Aorta (tissue), 5 donors: ENCODE measurements at places on chromosomes 7 and 10. TPM values are rescaled to one million over a fixed set of nuclear protein-coding genes. Genes with fewer than 3 reads are reported as not detected.

The MMD2 gene
- not detected for total RNA-seq

DNA sequence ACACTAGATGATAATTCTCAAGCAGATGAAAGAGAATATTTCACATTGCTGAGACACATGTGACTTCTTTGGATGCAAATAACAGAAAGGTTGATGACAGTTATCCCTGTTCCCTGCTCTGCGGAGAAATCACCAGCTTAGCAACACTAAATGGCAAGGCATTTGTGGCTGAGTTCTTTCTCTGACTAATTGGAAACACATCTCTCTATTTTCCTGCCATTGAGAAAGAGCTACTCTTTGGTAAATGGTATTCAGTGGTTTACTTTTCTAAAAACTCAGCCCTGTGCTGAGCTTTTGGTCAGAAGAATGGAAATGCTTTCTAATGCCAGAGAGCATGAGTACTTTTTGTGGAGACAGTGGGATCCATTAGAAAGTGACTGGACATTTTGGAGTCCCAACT, 771.4 kb downstream of the LRMDA start:
- H3K27ac ChIP-seq, result no peak overlapping the region
- no peak for DNase-seq
- no peaks in the 10 kb centered on the region for H3K36me3 ChIP-seq
- H3K27me3 ChIP-seq, result no peaks in the 10 kb centered on the region
- no peak overlapping the region for H3K4me3 ChIP-seq
- H3K4me1 ChIP-seq, result peaks cover 4% of the 10 kb centered on the region

The PRKG1 gene
- 153 TPM for total RNA-seq

The ZNF804B gene
- not detected for total RNA-seq

The CPEB3 gene
- total RNA-seq, result 8.0 TPM

The NEUROG3 gene
- not detected for total RNA-seq

The OR2A42 gene
- total RNA-seq, result not detected

DNA sequence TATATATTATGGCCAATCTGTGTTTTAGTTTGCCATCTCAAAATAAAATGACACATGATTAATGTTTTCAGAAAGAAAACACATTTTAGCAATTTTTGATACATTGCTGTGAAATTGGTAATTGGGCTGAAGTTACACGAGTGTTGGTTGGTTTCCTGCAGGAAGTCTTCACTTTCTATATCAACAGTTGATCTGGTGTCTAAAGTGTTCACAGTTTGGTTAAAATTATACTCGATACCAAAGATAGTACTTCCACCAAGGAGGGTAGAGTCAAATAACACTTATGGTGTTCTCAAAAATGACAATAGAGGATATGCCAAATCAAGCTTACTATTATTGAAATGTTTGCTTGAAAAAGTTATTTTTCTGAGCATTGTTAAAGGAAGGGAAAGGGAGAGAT, 120.3 kb upstream of the GLCCI1 start:
- no peaks in the 10 kb centered on the region for H3K4me1 ChIP-seq
- DNase-seq, result no peak
- H3K36me3 ChIP-seq, result no peaks in the 10 kb centered on the region
- no peak overlapping the region for H3K27ac ChIP-seq
- H3K27me3 ChIP-seq, result no peaks in the 10 kb centered on the region
- H3K4me3 ChIP-seq, result no peak overlapping the region

DNA sequence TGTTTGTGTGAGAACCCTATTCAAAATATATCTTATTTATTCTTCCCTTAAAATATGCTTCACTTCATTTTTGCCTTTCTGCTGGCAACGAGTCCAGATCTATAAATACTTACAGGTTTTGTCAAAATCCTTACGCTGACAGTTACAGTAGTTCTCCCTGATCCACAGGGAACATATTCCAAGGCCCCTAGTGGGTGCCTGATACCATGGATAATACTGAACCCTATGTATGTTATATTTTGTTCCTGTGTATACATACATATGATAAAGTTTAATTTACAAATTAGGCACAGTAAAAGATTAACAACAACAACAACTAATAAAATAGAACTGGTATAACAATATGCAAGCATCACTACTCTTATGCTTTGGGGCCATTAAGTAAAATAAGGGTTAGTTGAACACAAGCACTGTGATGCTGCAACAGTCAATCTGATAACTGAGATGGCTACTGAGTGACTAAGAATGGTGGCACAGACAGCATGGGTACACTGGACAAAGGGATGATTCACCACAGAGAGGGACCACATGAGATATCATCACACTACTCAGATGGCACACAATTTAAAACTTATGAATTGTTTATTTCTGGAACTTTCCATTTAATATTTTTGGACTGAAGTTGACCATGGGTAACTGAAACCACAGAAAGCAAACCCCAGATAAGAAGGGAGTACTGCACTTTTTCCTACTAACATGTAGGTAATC, 29.4 kb upstream of the PCGF5 start:
- no peak overlapping the region for H3K4me3 ChIP-seq
- no peaks in the 10 kb centered on the region for H3K27me3 ChIP-seq
- H3K27ac ChIP-seq, result peak overlapping the region; percentile 44
- H3K4me1 ChIP-seq, result peaks cover 17% of the 10 kb centered on the region

GRCh38 chr7:12518920-12519681, 51.4 kb upstream of the SCIN start:
- no peak for DNase-seq
- H3K27me3 ChIP-seq, result no peaks in the 10 kb centered on the region
- no peak overlapping the region for H3K27ac ChIP-seq
- no peaks in the 10 kb centered on the region for H3K36me3 ChIP-seq
- H3K4me3 ChIP-seq, result no peak overlapping the region

DNA sequence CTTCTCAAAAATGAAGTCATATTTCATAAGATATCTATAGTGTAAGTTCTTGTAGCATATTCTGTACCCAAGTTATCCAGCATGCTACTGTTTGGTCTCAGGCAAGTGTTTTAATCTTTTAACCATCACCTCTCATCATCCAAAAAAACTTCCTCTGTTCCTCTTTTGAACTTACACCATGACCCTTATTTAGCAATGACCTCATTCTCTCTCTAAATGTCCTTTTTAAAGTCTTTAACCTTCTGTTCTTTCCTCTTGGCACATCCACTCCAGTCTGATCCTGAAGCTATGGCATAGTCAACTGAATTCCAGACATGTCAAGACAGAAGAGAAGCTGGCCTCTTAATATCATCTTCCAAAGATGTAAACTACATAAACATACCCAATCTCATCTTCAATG, 26.2 kb downstream of the PPP3CB start:
- H3K27me3 ChIP-seq, result no peaks in the 10 kb centered on the region
- no peak for DNase-seq
- H3K27ac ChIP-seq, result no peak overlapping the region
- H3K4me3 ChIP-seq, result no peak overlapping the region
- peaks cover 7% of the 10 kb centered on the region for H3K36me3 ChIP-seq

DNA sequence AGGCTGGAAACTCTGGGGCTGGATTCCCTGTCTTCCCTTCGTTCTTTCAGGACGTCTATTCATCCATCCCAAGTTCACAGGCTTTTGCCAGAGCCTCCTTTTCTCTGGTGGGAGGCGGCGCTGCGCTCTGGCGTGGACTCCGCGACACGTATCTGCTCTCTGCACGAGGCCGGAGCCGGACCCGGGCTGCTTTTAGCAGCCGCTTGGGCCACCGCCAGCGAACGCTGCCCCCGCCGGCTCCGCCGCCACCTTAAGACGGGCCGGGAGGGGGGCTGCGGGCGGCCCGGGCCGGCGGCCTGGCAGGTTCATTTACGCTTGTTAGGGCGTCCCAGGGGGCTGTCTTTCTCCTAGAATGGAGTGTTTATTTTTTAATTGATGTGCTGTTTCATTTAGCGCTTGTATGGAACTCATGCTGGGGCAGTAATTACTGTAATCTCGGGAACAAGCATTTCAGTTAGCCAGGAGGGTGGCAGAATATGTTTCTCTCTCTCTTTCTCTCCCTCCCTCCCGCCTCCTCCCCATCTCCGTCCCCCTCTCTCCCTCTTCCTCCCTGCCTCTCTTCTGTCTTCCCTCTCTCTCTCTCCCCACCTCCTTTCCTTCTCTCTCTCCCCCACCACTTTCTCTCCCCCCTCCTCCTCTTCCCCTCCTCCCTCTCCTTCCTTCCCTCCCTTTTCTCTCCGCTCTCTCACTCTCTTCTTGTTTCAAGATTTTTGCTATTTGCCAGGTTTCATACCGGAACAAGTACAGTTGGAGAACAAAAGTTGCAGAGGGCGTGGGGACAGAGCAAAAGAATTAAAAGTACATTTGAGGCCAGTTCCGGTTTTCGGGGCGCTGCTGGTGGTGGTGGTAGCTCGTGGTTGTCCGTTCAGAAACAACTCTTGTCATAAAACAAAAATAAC, 1.3 kb upstream of the FZD8 start:
- DNase-seq, result peak; percentile 89
- no peak overlapping the region for H3K27ac ChIP-seq
- no peaks in the 10 kb centered on the region for H3K27me3 ChIP-seq

DNA sequence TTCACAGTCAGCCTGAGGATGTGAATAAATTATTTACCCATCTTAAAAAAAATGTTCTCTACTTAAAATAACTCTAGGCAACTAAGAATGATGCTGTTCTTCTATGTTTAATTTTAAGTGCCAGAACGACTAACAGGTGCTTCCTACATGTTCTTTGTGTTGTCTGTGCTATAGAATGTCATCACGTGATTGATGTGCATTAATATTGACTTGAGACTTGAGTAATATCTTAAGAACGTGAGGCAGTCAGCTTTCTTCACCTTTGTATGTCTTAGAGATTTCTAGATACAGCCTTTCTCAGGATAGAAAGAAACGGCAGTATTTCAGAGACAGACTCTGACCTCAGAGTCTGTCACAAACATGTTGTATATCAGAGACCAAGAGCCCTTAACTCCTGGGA, 274.6 kb downstream of the KCND2 start:
- H3K4me3 ChIP-seq, result no peak overlapping the region
- no peak overlapping the region for H3K27ac ChIP-seq
- H3K4me1 ChIP-seq, result no peaks in the 10 kb centered on the region
- no peak for DNase-seq
- H3K27me3 ChIP-seq, result no peaks in the 10 kb centered on the region
- H3K36me3 ChIP-seq, result no peaks in the 10 kb centered on the region

DNA sequence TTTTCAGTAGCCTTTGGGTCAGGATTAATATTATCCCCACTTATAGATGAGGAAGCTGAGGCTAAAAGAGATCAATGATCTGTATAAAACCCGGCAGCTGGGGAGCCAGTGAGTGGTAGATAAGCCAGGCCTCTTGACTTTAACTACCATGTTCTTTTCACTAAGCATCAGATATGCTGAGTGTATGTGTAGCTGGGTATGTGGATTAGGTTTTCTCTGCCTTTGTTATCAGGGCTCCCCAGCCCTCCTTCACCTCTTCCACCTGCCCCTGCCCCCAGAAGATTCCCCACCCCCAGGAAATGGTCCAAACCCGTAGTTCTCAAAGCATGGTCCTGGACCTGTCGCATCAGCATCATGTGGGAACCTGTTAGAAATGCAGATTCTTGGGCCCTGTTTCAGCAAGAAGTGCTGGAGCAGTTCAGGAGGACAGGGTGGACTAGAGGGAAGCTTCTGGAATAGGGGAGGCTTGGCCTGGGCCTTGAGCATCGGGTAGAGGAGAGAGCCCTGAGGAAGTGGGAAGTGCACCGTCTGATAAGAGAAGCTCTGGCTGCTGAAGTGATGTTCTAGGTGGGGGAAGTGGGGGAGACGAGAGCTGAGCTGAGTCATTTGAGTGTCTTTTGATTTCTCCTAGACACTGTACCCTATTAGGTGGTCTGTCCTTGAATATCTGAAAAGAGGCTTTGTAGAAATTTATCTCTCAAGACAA, 101.3 kb downstream of the HIF1AN start:
- no peaks in the 10 kb centered on the region for H3K36me3 ChIP-seq
- H3K4me3 ChIP-seq, result no peak overlapping the region
- H3K4me1 ChIP-seq, result no peaks in the 10 kb centered on the region
- H3K27ac ChIP-seq, result no peak overlapping the region
- no peak for DNase-seq

The ARHGAP19 gene
- total RNA-seq, result 9.4 TPM

GRCh38 chr7:35565927-35566326, 129.0 kb downstream of the HERPUD2 start:
- H3K4me3 ChIP-seq, result no peak overlapping the region
- H3K4me1 ChIP-seq, result no peaks in the 10 kb centered on the region
- H3K27ac ChIP-seq, result no peak overlapping the region
- no peaks in the 10 kb centered on the region for H3K27me3 ChIP-seq

DNA sequence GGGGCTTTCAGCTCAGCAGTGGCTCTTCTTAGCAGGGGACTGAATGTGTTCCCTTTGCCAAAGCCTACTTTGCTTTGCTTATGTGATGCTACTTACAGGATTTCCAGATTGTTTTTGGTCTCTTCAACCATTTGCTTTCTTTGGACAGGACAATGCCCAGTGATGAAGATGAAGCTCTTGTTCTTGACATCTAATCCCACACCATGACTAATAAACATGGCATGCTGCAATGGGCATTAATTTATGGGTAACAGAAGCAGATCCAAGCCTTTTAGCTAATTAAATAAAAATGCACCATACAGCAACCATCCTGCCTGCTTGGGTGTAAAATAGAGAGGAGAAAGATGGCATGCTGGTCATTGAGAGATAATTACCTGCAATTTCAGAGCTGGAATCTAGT, 175.5 kb upstream of the ITGB1 start:
- H3K36me3 ChIP-seq, result no peaks in the 10 kb centered on the region
- no peak overlapping the region for H3K27ac ChIP-seq
- H3K4me1 ChIP-seq, result no peaks in the 10 kb centered on the region

- no peaks in the 10 kb centered on the region for H3K36me3 ChIP-seq
- H3K4me3 ChIP-seq, result no peak overlapping the region
- H3K27ac ChIP-seq, result no peak overlapping the region
- H3K27me3 ChIP-seq, result no peaks in the 10 kb centered on the region
Observed at GRCh38 chr7:24456526-24457218, 116.6 kb upstream of the PALS2 start.

DNA sequence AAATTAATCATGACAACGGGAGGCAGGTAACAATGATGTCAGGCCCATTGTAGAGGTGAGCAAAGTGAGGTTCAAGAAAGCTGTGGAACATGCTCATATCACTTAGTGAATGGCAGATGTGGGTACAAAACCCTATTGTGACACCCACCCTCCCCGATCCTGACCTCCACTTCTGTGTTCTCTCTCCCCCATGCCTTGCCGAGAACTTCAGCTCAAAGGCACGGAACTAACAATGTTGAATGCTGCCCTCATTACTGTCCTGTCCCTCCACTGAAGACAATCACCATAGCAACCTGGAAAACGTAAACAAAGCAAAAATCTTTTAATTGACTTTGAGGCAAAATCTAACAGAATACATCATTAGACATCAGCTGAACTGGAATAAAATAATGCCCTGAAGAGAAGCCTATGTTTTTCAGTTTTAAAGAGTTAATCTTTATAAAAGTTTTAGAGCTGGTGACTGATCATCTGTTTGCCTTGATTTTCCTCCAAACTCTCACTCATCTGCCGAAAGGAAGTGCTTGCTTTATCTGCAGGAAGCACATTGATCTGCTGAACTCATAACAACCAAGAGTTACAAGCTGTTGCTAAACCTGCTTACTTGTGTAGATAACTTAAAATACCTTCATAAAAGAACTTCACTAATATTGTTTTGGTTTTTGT, 133.6 kb downstream of the CUBN start:
- H3K36me3 ChIP-seq, result no peaks in the 10 kb centered on the region
- H3K4me3 ChIP-seq, result no peak overlapping the region
- H3K27me3 ChIP-seq, result no peaks in the 10 kb centered on the region
- H3K4me1 ChIP-seq, result no peaks in the 10 kb centered on the region
